ENCODE measurements at places on chromosomes 3 and 15.

DNA sequence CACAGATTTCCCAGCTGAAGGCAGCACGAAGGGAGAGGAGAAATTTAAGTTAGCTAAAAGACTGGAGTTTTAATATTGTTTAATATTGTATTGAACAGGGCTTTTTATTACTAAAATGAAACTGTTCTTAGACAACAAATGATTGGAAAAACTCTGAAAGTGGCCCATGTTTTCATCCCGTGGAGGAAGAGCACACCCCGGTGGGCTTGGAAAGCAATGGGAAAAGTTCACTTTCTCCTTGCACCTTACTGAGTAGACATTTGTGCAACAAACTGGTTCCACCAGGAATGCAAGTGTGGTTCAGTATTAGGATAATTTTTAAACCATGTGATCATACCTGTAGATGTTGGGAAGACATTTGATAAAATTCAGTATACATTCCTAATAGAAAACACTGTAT, 8.2 kb upstream of the ESYT3 start:
- DNase-seq, result no peak

DNA sequence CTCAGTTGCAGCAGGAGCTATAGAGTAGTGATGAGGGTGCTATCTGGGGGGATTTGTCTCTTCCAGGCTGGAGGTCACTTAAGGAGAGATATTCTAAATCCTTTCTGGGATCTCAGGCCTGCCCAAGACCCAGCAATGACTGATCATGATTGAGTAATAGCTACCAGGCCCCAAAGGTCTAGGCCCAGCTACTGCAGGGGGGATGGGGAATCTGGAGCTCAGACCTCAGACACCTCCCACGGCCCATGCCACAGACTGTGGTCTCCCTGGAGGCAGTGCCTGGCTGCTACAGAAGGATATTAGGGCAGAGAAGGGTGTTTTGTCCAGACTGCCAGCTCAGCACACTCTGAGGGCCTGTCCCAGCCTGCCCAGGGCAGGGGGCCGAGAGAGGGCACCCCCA, 6.9 kb downstream of the SLC38A3 start:
- no peak for DNase-seq

GRCh38 chr3:28502397-28502937, 153.8 kb upstream of the AZI2 start:
- DNase-seq, result no peak

GRCh38 chr3:7875925-7876324, 625.7 kb upstream of the LMCD1 start:
- DNase-seq, result no peak

DNA sequence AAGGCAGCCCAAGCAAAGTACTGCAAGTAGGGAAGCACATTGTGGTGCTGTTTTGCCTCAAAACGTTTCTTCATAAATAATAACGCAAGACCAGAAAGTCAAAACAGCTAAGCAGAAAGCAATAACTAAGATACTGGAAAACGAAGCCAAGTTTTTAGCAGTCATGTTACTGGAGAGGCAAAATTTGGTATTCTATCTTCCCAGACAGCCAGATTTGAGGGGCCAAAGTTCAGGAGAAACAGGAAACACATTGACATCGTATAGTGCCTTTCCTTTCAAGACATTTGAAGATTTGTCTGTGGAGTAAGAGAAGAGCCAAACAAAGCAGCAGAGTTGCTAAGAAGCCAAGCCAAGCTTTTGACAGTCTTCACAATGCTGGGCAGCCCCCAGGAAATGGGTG, 843.6 kb upstream of the NECTIN3 start:
- DNase-seq, result no peak

GRCh38 chr3:29067007-29067406, 213.9 kb upstream of the RBMS3 start:
- no peak for DNase-seq

DNA sequence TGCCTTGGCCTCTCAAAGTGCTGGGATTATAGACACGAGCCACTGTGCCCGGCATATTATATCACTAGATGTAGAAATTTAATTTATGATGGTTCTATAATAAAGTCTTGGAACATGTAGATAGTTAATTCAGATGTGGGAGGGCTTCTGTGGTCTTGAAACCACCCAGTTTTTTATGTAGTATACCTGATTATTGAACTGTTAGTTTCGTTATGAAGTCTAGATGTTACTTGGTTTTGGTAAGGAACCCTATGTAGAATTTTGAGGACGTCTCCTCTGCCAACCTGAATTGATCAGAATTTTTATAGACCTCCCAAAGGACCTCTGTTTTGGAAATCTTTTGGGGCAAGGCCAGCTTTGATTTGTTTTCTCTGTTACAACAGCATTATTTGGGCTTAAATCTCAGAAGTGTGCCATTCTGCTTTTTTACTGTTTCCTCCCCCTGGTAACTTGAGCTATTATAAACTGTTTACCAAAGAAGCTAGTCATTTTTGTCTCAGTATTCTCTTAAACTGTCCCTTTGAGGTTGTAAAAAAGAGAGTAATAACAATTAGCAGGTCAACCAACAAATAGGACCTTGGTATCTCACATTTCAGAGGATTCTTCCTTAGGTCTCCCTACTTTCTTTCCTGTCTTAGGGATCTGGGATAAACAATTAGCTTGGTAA, 20.8 kb downstream of the AKAP13 start:
- no peak for DNase-seq

GRCh38 chr15:28962851-28963710, 77.3 kb downstream of the APBA2 start:
- DNase-seq, result no peak

GRCh38 chr3:158095814-158096704, 10.2 kb downstream of the SHOX2 start:
- no peak for DNase-seq

DNA sequence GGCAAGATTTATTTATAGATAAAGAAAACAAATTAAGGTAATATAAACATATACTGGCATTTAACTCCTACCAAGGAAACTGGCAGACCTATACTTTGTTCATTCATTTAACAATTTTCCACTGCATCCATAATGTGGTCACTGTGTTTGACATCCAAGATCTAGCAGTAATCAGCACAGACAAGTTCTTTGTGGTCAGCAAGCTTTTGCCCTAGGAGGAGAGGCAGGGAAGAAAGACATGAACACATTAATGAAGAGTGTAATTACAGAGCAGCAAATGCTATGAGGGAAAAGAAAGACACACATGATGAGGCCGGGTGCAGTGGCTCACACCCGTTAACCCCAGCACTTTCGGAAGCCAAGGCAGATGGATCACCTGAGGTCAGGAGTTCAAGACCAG, 34.4 kb downstream of the SUCLG2 start:
- DNase-seq, result no peak

DNA sequence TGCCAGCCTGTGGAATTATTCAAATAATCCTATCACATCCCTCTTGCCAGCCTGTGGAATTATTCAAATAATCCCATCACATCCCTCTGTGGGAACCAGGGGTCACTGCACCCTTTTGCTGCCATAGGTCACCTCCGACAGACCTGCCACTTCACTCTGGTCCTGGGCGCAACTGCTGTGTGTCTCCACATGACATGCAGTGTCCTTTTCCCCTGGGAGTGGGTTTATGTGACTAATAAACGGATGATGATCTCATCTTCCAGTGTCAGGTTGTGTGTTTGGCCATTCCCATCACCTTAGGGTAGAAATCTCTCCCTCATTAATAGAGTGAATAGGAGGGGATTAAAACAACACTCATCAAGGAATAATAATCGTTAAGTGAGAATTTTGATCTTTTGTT, 603.6 kb upstream of the NR2F2 start:
- DNase-seq, result no peak

DNA sequence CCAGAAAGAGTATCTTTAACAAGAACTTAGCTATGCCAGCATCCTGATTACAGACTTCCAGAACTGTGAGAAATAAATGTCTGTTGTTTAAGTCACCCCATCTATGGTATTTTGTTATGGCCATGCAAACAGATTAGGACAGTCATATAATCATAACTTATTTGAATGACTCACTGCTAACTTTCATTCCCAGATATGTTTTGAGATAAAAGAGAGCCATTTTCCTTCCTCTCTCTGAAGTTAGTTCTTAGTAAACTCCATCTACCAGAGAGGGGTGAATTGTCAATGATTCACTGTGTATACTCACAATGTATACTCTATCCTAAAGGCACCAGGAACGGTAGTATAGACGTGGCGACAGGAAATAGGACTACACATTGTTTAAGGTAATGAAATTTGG, 179.4 kb upstream of the DPH6 start:
- no peak for DNase-seq

- DNase-seq, result no peak
Observed at GRCh38 chr3:16179771-16180736, 5.6 kb downstream of the GALNT15 start.

GRCh38 chr15:92268900-92269299, 124.8 kb upstream of the ST8SIA2 start:
- no peak for DNase-seq

GRCh38 chr15:68658641-68659358, 80.0 kb downstream of the CORO2B start:
- DNase-seq, result no peak

- DNase-seq, result no peak
Observed at GRCh38 chr3:156606729-156607128, 51.8 kb upstream of the SSR3 start.

GRCh38 chr15:69219690-69220089, 59.3 kb downstream of the GLCE start:
- no peak for DNase-seq

DNA sequence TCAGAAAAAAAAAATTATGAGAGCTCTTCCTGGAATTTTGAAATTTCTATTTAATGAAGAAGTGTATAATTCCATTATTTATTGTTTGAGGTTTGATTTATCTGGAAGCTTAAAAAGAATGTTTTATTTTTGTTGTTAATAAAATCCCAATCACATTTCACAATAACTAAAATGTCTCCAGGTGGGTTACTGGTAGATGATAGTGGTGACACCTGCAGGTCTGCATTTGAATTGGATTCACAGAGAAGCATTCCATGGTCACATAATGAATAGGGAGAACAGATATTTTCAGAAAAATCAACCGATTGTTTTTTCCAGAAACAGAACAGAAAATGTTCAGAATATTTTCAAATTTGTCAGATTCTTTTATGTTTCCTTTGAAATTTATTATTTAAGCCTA, 48.3 kb downstream of the ASB7 start:
- no peak for DNase-seq

DNA sequence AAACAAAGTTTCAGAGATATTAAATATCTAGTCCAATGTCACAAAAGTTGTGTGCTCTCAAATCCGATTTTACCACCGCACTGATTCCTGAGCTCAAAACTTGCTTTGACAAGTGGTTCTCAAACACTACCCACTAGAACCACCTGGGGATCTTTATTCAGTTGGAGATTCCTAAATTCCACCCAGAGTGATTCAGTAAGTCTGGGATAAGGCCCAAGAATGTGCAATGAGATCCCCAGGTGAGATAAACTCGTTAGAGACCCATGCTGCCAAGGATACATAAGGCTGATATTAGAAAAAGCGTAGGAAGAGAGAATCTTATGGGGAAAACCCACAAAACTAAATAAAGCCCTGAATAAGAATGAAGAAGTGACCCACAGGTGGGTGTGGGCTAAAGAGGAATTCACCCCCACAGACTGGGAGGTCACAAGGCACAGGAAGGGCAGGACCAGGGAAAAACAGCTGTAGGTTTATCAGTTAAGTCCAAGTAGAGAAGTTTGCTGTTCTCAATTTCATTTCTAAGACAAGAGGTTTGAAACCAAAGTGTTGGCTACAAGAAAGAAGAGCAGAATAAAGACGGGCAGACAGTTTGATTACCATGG, 11.5 kb upstream of the RPS17 start:
- DNase-seq, result no peak

- DNase-seq, result no peak
Observed at GRCh38 chr3:161081633-161082032, 23.5 kb downstream of the B3GALNT1 start.

DNA sequence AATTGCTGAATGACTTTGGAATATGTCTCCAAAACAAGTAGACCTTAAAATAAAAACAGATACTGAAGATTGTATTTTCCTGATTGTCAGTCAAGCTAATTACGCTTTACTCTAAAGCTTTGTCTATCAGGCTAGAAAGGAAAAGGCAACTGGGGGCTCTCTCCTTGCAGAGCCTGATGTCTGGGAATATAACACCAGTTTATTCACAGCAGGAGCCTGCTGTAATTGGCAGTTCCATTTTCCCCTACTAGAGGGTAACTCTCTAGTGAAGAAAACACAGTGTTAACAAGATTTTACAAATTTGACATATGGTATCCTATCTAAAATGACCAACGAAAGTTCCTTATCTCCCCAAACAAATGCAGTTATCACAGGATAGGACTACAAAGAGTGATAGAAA, 158.8 kb downstream of the PDZRN3 start:
- DNase-seq, result no peak

- no peak for DNase-seq
Observed at GRCh38 chr15:70802629-70803028, 39.3 kb upstream of the UACA start.

DNA sequence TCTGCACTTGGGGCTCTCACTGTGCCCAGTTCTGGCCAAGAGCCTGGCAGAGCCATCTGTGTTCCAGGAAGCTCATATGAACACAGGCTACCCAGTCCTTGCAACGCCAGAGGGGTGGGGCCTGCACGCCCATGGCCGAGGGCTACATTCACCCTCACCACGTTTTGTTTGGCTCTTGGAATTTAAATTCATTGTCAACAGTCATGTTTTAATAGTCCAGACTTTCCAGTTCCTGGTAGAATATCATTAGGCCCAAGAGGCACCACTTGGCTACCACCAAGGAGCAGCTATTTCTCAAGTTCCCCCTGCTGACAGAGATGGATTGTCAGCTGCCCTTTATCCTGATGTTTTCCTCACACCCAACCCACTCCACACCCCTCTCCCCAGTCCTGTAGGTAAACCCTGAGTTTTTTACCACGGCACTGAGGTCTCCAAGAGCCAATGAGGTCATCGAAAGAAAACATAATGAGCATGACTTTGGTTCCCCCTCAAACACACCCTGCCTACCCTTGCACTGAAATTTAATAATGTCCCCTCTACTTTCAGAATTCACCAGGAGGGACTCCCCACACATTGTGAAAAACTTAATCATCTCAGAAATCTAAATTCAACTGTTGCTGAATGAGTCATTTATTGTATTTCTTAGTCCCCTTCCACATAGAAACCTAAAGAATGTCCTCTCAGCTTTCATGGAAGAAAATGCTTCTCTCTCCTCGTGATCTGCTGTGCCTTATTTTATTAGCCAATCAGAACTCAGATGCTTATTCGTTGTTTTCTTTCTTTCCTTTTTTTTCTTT, 125.1 kb downstream of the SHQ1 start:
- DNase-seq, result no peak

- DNase-seq, result no peak
Observed at GRCh38 chr3:127053979-127054378, 71.1 kb downstream of the PLXNA1 start.

- DNase-seq, result no peak
Observed at GRCh38 chr3:55585856-55586255, 98.8 kb upstream of the WNT5A start.

DNA sequence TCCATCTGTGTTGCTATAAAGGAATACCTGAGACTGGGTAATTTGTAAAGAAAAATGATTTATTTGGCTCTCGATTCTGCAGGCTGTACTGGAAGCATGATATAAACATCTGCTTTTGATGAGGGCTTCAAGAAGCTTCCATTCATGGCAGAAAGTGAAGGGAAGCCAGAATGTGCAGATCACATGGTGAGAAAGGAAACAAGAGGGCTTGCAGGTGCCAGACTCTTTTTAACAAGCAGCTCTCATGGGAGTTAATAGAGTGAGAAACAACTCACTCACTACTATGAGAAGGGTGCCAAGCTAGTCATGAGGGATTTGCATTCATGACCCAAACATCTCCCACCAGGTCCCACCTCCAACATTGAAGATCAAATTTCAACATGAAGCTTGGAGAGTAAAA, 247.2 kb downstream of the ZIC4 start:
- DNase-seq, result no peak

Data from left hindlimb (tissue), 1 donor.